H1 (cell line): ENCODE measurements at places on chromosomes 11 and 22.

GRCh38 chr11:44592125-44592940, 26.9 kb downstream of the CD82 start:
- no peak for DNase-seq

GRCh38 chr11:82754410-82754809, 20.7 kb upstream of the FAM181B start:
- DNase-seq = no peak

DNA sequence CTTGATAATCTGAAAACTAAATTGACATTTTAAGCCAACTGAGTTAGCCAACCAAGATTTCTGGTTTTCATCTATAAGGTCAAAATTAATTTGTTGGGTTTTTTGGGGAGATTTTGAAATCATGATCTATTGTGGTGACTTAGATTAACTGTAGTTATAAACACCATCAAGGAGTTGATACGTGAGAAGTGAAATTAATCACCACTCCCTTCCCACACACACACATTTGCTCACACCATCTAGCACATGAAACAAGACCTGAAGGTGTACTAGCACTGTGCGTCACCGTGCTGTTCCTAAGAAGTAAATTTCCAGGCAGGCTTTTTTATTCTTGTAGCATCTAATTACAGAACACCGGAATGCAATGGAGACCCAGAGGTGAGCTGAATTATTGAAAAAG, 2.1 kb downstream of the OR5B21 start:
- DNase-seq = no peak

DNA sequence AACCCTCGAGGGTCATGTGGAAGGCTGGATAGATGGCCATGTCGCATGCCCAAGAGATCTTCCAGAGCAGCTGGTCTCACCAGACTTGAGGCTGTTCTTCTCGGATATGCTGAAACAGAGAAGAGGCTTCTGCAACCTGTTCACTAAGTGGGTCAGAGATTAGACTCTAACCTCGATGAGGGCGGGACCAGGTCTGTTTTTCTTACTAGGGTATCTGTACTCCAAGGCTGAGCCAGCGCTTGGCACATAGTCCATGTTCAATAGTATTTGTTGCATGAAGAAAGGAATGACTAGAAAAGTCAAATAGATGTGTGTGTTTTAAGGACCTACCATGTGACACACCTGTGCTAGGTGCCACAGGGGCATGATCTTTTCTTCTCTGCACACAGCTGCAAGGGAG, 43.6 kb downstream of the ABTB2 start:
- DNase-seq = no peak

GRCh38 chr11:82854242-82854641, 46.0 kb downstream of the PRCP start:
- no peak for DNase-seq

DNA sequence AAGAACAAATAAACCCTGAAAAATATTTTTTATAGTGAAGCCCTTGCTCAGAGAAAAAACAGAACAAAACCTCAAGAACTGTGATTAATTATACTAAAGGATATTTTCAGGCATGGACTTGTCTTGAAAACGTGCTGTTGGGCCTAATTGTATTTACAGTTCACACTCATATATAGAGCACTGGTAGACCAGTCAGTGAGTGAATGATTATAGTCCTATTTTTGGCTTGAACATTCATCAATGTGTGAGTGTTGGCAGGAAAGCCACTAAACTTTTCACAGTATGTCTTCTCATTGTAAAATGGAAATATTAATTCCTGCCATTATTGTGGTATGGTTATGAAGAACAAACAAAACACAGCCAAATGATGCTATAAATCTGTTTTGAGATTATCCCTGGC, 462.8 kb downstream of the KCNA4 start:
- DNase-seq = no peak

DNA sequence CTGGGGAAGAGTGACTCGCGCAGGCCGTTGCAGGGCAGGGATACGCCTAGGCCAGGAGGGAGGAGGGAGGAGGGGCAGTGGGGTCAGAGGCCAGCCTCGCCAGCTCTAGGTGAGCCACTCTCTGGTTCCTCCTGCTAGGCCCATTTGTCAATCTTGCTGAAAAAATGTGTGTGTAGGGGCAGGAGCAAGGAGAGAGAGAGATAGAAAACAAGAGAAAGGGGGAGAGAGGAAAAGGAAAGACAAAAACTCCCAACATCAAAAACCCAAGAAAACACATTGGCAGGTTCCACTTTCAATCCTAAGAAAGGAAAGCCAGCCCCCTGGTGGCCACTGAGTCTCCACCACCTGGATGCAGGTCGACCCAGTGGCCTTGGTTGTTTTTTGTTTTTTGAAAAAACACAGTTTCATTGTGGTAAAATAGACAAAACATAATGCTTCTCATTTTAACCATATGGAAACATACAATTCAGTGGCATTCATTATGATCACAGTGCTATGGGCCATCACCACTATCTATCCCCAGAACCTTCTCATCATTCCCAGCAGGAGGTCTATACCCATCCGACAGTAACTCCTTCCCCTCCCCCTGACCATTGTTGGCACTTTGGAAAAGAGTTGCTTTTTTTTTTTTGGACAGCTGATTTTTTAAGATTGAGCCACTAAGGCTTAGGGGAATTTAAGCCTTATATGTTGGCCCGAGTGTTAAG, 10.9 kb downstream of the OMP start:
- DNase-seq = no peak

DNA sequence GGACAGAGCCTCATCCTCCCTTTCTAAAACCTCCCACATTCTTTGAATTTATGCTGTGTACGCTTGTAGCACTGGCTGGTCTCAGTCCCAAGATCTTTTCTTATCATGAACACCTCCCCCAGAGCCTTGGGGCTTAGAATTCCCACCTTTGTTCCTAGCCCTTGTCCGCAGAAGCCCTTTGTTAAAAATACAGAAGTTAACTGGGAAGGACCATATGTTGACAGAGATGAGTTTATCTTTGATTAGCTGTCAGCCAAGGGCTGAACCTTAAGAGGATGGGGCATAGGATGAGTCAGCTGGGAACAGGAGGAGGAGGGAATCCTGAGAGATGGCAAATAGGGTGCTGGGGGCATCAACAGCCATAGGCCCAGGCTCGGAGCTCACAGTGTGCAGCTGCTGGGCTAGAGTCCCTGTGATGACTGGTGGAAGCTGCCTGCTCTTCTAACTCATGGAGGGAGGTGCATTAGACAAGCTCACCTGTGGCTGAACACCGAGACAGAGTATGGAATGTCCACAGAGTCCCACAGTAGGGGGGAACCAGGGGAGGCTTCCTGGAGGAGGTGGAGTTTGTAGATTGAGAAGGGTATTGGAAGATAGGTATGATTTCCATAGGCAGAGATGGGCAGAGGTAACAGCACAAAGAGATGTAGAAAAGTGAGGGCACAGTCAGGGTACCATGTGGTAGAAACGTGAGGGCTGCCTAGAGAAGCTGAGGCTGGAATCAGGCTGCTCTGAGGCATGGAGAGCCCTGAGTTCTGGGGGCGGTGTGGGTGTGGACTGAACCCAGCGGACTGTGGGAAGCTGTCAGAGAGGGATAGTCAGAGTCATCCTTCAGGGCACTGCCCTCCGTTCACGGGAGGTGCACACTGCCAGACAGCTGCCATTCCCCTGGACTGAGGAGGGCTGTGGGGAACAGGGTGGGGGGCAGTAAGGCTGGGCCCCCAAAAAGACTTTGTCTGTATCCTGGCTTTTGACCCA, 9.9 kb downstream of the MICAL2 start:
- no peak for DNase-seq

GRCh38 chr11:63870351-63871140, 31.6 kb downstream of the MARK2 start:
- no peak for DNase-seq

- no peak for DNase-seq
Measured at GRCh38 chr11:112520354-112520753, 259.7 kb upstream of the PLET1 start.

DNA sequence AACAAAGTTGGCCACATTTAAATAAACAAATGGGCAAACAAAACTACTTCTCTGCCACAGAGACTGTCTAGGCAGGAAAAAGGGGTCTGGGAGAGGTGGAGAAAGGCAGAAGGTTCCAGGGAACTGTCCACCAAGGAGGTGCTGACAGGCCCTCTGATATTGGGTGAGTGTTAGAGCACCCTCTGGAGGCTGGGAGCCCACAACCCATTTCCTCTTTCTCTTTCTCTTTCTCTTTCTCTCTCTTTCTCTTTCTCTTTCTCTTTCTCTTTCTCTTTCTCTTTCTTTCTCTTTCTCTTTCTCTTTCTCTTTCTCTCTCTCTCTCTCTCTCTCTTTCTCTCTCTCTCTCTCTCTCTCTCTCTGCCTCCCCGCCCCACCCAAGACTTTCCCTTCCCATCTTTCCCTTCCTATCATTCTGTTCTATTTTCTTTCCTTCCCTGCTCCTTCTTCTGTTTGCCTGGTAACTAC, 912.8 kb downstream of the DLG2 start:
- DNase-seq = no peak

DNA sequence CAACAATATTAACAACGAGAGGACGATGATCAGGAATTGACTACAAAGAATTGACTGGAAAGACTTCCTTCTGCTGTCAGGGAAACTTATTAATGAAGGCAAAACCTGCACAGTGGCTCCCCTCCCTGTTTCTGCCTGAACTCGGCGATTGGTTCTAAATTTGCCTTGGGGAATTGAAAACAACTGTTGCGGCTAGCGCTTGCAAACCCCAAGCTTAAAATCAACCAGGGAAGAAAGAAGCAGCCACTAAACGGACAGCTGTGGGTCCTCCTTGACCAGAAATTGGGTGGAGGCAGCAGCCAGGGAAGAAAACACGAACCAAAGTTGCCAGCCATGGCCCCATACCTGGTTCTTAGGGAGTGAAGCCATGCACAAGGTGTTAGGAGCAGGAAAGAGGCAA, 383.5 kb upstream of the CADM1 start:
- no peak for DNase-seq

- DNase-seq = no peak
Measured at GRCh38 chr11:36407356-36407755, 102.7 kb downstream of the TRAF6 start.

DNA sequence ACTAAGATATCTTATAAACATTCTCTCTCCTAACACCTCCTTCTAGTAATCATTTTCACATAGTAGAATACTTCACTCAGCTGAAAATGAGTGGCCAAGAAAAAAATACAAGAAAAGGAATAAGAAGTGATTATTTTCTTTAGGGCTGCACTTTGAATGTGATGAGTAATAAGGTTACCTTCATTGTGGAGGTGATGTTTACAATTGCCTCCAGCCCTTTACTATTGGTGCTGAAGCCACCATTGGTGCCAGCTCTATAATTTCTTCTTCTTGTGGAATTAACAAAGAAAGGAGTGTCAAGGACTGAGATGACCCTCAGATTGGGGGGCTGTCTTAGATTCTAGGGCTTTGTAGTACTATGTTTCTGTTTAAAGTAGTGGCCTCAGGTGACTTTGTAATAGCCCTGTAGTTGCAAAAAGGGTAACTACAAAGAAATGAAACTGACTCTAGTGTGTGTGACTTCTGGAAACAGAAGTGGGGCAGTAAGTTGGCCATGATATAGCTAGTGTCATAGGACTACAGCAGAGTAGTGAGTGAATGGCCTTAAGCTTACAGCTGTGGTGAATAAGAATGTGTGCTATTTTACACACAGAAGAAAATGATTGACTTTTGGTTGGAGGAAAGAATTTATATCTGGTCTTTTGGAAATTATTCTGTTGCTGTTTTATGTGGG, 287.2 kb downstream of the TMEM135 start:
- DNase-seq = no peak

- DNase-seq = no peak
Measured at GRCh38 chr11:86722006-86722405, 49.6 kb upstream of the ME3 start.
